ENCODE measurements at places on chromosomes 1 and 21.

GRCh38 chr1:234655328-234656069, 45.5 kb upstream of the IRF2BP2 start:
- DNase-seq = no peak
- no peak overlapping the region for H3K27ac ChIP-seq

GRCh38 chr1:175152006-175152652, 40.4 kb downstream of the KIAA0040 start:
- no peaks in the 10 kb centered on the region for H3K36me3 ChIP-seq
- H3K4me3 ChIP-seq = no peak overlapping the region
- DNase-seq = peak; percentile 47
- peaks cover 22% of the 10 kb centered on the region for H3K4me1 ChIP-seq
- H3K27me3 ChIP-seq = peaks cover 43% of the 10 kb centered on the region

- no peak for DNase-seq
- H3K27ac ChIP-seq = peak overlapping the region; percentile 68
- peaks cover 34% of the 10 kb centered on the region for H3K4me1 ChIP-seq
- peaks cover 46% of the 10 kb centered on the region for H3K27me3 ChIP-seq
- peak overlapping the region; percentile 70 for H3K4me3 ChIP-seq
Observed at GRCh38 chr21:31133243-31133830, 95.1 kb upstream of the KRTAP19-8 start.

DNA sequence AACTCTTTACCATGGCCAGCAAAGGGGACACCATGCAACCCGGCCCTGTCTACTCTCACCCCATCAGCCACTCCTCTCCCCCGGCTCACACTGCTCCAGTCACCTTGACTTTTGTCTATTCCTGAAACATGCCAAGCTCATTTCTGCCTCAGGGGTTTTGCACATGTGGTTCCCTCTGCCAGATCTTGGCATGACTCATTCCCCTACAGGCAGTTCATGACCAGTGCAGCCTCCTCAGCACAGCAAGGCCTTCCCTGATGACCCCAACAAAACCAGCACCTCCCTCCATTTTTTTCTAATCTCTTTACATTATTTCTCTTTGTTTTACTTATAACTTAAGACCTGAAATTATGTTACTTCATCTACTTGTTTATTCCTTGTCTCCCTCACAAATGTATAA, 58.6 kb upstream of the GJB5 start:
- H3K36me3 ChIP-seq = no peaks in the 10 kb centered on the region
- peaks cover 74% of the 10 kb centered on the region for H3K27me3 ChIP-seq
- no peak for DNase-seq
- no peaks in the 10 kb centered on the region for H3K4me1 ChIP-seq
- H3K4me3 ChIP-seq = no peak overlapping the region

GRCh38 chr1:200034761-200035396, 7.4 kb downstream of the NR5A2 start:
- no peak overlapping the region for H3K27ac ChIP-seq
- peaks cover 14% of the 10 kb centered on the region for H3K27me3 ChIP-seq
- H3K4me3 ChIP-seq = no peak overlapping the region
- H3K4me1 ChIP-seq = peaks cover 17% of the 10 kb centered on the region
- no peak for DNase-seq

Measured in central memory CD8-positive, alpha-beta T cell (primary cell).